ENCODE measurements at places on chromosomes 5 and 9.
A peak's percentile ranks its signal among the peaks of the same experiment; 100 is the strongest.

- DNase-seq: no peak
These were observed 79.4 kb downstream of the SLCO4C1 start for GRCh38 chr5:102216678-102217077.

- DNase-seq: no peak
These were observed 166.9 kb upstream of the SPRY4 start for GRCh38 chr5:142491679-142492078.

DNA sequence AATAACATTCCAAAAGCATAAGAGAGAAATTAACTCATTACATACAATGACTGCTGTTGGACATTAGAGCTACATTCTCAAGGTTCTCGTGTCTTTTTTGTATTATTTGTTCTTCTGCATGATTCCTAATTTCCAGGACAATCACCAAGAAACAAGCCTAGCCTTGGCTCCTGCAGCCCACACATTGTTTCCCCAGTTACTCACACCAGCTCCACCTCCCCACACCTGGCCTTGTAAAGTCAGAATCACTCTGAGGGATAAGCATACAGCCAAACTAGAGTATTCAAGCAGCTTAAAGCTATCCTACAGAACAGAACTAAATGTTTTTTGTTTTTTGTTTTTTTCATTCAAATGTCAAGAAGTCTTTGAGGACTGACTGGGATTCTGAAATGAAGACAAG, 189.2 kb downstream of the HINT1 start:
- DNase-seq: no peak

DNA sequence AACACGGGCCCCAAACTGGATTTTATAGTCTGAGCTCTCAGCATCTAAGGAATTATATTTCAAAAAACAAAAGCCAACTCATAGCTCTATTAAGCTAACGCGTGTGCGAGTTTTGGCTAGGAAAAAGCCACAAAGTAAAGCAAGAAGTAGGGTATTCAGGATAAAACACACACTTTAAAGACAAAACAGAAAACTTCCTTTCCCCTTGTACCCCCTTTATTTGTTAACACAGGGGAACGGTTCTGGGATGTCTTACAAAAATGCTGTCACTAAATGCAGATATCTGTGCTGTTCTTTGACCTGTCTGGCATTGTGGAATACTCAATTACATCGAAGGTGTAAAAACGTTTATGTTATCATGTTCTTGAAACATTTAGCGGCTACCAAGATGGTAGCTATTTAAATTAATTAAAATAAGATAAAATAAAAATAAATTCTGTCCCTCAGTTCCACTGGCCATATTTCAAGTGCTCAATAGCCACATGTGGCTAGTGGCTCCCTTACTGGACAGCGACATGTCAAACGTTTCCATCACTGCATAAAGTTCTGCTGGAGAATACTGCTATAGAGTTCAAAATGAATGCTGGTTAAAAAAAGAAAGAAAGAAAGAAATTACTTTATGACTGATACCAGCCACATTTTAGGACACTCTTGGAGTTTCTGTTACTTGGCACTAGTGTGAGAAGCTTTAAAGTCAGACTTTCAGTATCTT, 7.2 kb upstream of the MEF2C start:
- DNase-seq: no peak

DNA sequence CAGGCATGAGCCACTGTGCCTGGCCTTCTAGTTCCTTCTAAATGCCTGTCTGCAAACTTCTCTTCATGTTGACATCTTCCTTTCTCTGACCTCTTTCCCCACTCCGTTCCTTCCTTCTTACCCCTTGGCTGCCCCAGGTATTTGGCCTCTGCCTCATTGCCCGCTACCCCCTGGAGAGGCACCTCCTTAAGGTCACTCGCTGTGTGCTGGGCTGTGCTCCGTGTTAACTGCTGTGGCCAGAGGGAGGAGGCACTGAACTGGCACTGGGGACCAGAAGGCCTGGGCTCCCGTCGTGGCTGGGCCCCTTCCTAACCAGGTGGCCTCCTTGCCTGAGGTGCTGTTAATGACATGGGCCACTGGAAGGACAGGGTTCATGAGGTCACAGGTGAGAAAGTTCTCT, 39.4 kb downstream of the LAMC3 start:
- DNase-seq: no peak

GRCh38 chr9:76772686-76773445, 8.6 kb downstream of the PCA3 start:
- DNase-seq: no peak

DNA sequence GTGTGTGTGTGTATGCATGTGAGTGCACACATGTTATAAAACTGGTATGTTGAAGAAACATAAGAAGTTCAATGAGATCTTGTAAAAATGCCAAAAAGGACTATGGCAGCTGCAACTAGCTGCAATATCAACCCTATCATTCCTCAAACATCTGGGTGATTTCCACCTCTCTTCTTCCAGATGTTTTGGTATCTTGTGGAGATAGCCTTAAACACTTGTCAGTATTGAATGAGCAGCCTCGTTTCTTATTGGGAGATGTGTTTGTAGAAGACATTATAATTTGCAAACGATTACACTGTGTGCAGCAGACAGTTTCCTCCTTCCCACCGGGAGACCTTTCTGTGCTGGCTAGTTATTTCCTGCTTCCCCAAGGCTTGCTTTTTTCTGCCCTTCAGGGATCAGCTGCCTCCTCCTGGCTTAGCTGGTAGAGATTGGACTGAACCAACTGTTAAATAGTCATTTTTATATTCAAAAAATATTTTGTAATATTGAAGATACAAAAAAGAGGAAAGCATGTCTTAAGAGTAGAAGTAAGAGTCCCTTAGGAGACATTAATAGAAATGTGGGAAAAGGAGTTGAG, 168.4 kb upstream of the MPDZ start:
- no peak for DNase-seq

DNA sequence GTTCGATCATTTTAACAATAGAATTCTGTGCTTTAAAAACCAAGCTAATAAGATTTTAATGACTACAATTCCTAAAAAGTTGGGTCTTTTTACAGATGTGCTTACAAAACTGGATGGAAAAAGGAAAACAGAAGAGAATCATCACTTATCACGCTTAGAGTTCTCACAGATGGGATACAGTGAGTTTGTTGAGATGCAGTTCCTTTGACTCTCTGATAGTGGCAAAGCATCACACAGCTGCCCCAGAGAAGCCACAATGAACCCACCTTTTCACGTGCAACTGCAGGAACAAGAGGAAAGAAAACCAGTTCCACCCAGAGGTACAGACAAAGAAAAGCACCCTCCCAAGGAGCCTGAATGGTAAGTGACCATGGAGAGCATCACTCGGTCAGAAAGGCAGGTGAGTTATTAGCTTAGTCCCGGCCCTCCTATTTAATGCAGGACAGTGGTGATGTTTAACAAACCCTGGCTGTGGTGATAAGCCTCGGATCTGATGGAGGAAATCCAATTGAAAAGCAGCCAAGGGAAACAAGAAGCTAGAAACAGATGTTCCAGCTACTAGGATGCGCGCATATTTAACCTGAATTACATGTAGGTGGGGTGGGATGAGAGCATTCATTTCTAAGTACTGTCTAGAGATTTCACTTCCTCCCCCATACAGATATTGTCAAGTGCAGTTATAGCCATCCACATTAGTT, 167.7 kb downstream of the TARS1 start:
- DNase-seq: no peak

- no peak for DNase-seq
These were observed 178.4 kb upstream of the MAST4 start for GRCh38 chr5:66417781-66418180.

DNA sequence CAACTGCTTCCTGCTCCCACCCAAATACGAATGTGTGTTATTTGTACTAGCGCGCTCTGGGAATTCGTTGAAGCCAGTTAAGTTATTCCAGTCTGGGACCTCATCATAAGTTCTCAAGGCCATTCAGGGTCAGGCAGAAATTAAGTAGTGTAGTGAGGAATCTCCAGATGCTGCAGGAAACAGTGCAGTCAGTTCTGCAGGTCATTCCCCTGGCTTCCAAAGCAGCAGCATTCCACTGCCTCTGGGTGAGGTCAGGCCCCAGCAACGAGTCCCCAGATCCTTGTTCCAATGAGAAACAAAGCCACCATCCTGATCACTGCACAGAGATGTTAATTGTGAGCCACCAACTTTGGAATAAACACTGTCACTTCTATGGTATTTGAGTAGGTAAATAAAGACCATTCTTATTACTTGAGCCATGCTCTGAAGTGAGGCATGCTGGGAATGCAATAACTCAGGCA, 33.1 kb downstream of the SVEP1 start:
- peak; percentile 12 for DNase-seq

DNA sequence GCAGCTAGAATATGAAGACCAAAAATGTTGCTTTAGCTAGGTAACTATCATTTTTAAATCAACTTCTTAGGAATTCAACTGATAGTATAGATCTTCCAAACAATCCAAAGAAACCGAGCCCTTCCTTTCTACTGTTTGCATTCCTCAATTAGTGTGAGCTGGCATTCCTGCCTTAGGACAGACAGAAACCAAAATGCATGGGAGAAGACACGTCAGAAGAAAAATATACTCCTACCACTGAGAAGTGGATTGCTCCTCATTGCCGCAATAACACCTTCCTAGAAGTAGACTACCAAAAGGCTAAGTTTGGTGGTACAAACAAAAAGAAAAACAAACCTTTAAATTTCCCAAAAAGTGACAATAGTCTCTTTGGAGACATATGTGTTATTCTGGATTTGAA, 440.0 kb downstream of the SEMA5A start:
- no peak for DNase-seq

DNA sequence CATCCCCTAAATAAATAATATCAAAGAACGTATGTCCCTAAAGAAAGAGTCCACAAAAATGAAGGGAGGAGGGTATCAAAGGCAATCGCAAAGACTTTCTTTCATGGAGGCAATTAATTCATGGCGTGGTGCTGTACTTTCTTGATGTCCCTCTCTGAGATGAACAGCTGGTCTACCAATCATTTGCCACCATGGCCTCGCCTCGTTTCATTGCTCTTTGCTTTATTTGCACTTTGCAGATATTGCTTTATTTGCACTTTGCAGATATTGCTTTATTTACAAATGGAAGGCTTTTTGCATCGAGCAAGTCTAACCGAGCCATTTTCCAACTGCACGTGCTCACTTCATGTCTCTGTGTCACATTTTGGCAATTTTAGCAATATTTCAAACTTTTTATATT, 104.0 kb upstream of the PTCH1 start:
- no peak for DNase-seq

- DNase-seq: no peak
These were observed 236.2 kb upstream of the ADAMTSL1 start for GRCh38 chr9:18237776-18238175.

- DNase-seq: no peak
These were observed 12.1 kb downstream of the NOTCH1 start for GRCh38 chr9:136533775-136534157.

- no peak for DNase-seq
These were observed 318.1 kb upstream of the PIK3R1 start for GRCh38 chr5:67897431-67897830.

DNA sequence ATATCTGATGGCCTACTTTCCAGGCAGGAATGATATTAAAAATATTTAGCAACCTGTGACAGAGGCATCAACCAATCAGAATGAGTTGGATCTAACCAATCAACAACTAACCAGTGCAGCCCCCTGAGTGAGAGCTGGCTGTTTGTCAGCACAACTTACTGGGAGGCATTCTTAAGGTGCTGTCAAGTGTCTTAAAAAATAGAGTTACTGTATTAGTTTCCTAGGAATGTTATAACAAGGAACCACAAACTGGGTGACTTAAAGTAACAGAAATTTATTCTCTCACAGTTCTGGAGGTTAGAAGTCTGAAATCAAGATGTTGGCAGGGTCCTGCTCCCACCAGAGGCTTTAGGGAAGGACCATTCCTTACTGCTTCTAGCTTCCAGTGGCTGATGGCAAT, 85.2 kb downstream of the ATG10 start:
- DNase-seq: no peak

GRCh38 chr5:43315263-43315662, 2.1 kb upstream of the HMGCS1 start:
- no peak for DNase-seq

- DNase-seq: no peak
These were observed 95.5 kb downstream of the ARHGAP26 start for GRCh38 chr5:142865631-142866030.

- DNase-seq: no peak
These were observed 9.8 kb downstream of the SLC44A1 start for GRCh38 chr9:105254226-105254625.

DNA sequence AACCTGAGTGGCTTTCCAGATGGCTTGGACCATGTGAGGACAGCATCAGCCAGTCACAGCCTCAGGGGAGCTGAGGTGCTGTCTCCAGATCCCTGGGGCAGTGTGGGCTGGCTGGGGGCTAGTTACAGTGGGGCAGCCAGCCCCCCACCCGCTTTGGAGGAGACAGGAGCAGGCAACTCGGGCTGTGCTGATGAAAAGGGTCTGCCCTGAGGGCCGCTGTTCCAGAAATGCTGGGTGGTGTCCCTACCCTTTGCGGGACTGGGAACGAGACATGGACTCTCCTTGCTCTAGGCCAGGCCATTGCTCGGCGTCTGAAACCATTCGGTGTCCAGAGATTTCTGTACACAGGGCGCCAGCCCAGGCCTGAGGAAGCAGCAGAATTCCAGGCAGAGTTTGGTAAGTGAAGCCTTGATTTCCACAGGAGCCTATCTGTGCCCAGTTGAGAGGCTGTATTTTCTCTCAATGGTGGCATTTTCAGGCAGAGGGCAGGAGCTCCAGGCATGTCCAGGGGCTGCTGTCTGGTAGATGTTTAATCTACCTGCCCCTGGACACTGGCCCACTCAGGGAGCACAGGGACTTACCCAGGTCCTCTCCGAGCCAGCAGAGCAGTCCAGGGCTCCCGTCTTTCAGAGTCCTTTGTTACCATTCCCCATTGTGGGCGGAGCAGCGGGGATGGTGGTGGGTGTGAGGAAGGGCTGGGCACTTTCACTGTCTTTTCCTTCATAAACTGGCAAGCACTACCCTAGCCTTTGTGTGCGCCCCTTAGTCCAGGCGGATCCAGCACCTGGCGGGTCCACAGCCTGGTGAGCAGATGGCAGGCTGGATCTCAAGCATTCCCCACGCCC, 7.2 kb downstream of the GRHPR start:
- no peak for DNase-seq

DNA sequence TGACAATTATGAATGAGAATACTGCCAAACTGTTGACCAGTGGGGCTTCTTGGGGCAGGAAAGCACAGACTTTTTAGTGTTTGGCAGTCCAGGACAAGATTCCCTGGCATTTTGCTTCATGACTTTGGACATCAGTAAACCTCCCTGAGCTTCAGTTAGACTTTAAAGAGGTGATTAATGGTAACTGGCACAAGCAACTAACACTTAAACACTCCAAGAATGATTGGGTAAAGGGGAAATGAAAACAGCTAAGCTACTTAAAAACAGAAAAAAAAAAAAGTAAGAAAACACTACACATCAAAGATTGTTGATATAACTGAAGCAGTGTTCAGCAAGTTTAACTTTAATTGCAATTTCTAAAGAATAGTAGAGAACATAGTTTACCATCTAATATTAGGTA, 13.4 kb downstream of the PAIP1 start:
- no peak for DNase-seq

GRCh38 chr9:32735476-32735875, 47.9 kb upstream of the TMEM215 start:
- no peak for DNase-seq

DNA sequence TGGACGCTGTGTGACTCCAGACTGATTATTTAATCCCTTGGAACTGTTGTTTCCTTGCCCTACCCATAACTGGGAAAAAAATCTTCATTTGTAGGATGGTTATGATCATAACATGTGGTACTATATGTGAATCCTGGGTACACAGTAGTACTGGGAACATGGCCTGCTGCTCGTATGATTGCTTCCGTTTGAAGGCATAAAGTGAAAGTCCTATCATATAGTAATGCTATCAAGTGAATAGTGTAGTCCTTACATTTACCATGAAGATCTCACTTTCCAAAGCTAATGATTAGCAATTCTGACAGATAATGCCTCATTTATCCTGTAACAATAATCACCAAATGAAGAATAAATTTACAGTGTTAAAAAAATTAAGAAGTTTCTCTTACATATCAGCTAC, 53.2 kb downstream of the MEF2C start:
- DNase-seq: no peak

All from hepatic stellate cell (primary cell).